ENCODE measurements at places on chromosomes 13 and 19.

DNA sequence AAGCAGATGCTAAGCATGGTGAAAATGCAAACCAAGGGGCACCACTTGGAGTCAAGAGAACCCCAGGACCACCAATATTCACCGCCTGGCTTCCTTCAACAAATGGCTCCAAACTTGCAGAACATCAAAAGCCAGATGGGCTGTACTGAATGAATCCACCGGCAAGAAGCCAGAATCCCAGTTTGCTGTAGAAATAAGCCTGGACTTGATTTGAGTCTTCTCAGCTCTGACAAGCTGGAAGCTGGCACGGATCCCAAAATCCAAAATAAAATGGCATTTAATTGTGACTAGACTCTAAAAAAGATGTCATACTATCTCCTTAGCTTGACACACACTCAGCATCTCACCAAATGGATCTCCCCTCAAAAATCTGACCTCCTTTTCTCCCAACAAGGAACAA, 11.9 kb downstream of the EFNB2 start:
- no peak for DNase-seq

DNA sequence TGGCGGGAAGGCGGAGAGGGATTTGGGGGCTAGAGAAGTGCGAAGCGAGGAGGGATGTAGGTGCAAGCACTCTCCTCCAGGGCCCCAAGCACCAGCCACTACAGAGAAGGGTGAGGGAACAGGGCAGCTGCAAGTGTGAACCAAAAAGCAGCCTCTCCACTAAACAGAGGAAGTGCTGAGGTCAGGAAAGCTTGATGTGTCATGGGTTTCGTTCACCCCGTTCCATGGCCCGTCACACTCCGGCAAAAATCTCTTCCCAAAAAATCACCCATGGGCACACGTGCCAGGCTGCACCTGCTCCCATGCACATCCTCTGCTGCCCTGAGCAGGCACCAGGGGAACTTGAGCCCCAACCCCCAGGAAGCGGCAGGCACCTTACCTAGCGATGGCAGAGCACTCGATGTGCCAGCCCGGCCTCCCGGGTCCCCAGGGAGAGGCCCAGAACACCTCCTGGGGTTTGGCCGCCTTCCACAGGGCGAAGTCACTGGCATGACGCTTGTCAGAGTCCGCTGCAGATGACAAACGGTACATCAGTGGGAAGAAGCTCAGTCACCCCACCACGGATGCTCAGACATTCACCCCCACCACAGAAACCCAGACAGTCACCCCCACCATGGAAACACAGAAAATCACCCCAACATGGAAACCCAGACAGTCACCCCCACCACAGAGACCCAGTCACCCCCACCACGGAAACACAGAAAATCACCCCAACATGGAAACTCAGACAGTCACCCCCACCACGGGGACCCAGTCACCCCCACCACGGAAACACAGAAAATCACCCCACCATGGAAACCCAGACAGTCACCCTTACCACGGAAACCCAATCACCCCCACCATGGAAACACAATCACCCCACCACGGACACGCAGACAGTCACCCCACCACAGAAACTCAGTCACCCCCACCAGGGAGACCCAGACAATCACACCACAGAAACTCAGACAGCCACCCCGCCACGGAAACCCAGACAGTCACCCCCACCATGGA, 29.0 kb downstream of the CARS2 start:
- no peak for DNase-seq

DNA sequence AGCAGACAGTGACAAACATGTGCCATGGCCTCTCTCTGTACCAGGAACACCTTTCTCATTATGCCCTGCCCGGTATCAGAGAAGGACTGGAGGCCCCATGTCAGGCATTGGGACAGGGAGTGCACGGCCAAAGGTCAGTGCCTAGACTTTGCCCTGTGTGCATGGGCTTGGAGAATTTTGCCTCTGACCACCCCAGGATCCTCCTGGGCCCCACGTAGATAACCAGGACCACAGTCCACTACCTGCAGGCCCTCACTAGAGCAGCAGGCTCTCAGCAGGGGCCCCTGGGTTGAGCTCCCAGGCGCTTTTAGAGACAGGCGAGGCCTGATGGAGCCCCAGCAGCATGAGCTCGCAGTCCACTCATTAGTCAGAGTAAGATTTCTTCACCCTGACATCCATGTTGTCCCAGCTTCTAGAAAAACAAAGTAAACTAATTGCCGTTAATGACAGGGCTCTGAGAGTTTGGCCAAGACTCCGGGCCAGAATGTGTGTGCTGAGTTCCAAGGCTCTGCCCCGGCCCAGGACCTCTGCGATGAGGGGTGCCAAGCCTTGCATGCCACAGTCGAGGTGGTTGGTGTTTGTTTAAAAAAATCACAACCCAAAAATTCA, 42.7 kb downstream of the CAPN12 start:
- DNase-seq: no peak

DNA sequence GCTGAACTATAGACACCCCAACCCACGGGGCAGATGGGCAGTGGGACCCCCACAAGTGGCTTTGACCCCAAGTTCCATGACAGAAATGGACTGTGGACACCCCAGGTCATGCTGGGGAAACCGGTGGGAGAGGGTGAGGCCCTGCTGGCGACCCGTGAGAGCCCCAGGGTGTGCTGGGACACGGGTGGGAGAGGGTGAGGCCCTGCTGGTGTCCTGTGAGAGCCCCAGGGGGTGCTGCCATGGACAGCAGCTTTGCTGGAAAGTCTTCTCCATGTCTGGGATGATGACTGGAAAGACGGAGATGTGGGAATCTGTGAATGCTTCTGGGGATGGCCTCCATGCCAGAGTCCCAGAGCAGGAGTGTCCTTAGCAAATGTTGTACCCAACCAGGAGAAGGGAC, 148.4 kb downstream of the URI1 start:
- DNase-seq: no peak

GRCh38 chr19:14475251-14476073, at the start of gene PTGER1:
PTGER1 (minus strand) TSS chr19:14475354; CDS start chr19:14474320, 1,034 bp downstream.
- DNase-seq: no peak

GRCh38 chr13:95485045-95485517, 67.4 kb upstream of the CLDN10 start:
- DNase-seq: no peak

GRCh38 chr13:36261011-36261410, 36.6 kb downstream of the CCDC169 start:
- DNase-seq: no peak

GRCh38 chr19:4811328-4812131, 20.0 kb downstream of the TICAM1 start:
- peak; percentile 93 for DNase-seq

- no peak for DNase-seq
These were observed 26.7 kb upstream of the TMEM255B start for GRCh38 chr13:113732176-113732960.

- DNase-seq: no peak
These were observed 38.6 kb downstream of the GATAD2A start for GRCh38 chr19:19443902-19444680.

DNA sequence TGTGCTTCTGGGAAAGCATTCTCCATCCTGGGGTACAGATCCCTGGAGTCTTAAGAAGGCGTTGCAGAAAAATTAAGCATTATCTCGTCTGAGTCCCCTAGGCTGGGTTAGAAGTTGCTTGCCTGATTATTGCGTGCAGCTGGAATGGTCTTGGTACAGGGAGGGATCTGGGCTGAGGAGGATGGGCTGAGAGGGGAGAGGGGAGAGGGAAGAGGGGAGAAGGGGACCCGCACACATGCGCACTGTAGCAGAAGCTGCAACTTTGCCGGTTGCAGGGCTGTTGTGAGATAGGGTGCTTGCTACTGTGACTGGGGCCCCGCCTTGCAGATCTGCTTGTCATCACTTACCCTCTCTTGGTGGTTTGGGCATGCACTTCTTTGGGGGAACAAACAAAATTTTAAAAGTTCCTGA, 316.8 kb downstream of the DLEU7 start:
- DNase-seq: no peak

DNA sequence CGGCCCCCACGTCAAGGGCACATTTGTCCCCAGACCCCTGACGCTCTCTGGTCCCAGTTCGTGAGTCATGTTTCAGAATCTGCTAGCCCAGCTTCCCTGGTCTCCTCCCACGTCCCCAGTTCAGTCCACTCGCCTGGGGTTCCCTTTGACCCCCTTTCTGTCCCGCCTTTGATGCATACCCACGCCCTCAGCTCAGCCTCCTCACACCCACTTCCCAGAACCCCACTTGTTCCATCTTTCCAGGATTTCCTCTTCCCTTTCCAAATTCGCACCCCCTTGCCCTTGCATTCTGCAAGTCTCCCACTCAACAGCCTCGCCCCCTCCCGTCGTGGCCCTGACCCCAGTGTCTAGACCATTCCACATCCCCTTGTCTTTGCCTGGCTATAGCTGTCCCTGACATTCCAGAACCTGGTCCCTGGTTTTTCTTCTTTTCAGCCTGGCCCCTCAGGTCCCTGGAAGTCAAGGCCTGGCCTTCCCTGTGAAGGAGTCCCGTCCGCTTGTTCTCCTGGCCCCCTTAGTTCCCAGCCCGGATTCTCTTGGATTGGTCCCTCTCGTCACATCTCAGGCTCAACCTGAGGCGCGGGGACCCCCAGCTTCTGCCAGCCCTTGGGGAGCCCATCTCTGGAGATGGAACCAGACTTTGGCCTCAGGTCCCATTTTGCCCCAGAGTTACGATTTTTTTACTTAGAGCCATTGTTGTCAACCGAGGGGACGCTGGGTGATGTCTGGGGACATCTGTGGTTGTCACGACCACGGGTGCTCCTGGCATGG, 1.3 kb downstream of the NCLN start:
- no peak for DNase-seq

DNA sequence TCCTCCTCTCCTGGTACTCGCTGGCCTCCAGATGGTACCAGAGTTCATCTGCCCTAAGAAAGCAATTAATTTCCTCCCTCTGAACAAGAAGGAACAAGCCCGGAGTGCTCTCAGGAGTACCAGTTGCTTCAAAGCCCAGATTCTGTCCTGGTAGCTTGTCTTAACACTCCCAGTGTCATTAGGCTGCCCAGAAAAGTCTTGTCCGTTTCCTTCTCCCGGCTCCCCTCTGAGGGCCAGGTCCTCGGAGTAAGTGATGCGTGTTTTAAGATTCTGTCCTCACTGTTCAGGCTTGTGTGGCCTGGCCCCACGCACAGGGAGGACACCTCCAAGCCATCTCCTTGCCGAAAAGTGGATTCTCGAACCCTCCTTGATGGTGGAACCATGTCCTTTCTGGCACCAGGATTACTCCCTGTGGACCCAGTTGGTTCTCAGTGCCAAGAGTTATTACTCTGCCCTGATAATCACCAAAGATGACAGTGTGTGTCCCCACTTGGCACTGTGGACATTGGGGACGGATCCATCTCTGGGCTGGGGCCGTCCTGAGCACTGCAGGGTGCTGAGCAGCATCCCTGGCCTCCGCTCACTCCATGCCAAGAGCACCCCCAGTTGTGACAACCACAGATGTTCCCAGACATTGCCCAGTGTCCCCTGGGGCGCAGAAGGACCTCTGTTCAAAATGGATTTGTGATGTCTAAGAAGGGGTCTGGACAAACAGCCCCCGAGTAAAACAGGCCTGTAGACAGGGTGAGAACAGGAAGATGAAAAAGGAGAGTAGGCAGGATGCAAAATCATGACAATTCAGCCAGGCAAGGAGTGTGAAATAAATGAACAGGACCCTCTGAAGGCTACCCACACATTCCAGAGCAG, 52.4 kb downstream of the RFX2 start:
- DNase-seq: no peak

GRCh38 chr19:18483119-18483890, 38.6 kb downstream of the ELL start:
- no peak for DNase-seq

DNA sequence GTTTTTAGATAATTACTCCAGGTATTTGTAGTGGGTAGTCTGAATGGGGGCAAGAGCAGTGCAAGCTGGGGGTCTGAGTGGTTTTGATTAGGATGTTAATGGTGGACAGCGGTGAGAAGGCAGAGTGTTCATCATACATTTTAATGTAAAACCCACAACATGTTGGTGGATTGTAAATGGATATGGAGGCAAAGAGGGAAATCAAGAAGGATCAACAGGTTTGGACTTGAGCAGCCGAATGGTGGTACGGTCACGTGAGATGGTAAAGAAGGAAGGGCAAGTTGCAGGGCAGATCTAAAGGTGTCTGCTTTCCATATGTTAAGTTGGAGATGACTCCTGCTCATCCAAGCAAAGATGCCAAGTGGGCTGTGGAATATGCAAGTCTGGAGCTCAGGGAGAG, 9.5 kb downstream of the ZNF30 start:
- no peak for DNase-seq

GRCh38 chr13:32976056-32976805, 40.0 kb upstream of the KL start:
- no peak for DNase-seq

DNA sequence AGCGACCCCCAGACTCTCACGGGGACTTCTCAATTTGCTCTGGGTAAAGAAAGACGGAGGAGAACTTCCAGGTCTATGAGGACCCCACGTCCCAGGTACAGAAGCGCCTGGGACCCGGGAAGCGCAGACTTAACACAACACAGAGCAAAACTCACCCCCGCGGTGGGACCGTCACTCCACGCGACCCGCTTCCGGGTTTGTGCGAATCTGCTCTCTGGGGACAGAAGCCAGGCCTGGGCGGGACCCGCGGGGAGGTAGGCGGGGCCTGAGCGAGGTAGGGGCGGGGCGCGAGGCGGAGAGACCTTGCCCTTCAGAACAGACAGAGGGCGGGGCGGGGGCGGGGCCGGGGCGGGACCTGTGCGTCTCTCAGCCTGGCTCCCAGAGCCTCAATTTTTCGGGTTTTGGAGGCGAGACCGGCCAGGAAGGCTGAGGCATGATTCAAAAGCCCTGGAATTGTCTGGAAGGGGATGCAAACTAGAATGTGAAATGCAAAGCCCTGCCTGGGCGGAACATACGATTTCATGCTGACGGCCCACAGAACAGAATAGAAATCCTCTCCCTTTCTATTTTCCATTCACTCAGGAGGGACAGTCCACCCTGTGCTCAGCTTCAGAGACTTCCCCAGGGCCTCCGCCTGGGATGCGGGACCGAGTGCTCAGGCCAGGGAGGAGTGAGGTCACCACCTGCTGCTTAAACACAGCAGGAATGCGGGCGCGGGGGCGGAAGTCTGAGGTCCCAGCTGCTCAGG, 19.3 kb upstream of the ZNF888 start:
- DNase-seq: peak; percentile 97

GRCh38 chr19:11699931-11700794, 38.6 kb downstream of the ZNF823 start:
- DNase-seq: no peak

DNA sequence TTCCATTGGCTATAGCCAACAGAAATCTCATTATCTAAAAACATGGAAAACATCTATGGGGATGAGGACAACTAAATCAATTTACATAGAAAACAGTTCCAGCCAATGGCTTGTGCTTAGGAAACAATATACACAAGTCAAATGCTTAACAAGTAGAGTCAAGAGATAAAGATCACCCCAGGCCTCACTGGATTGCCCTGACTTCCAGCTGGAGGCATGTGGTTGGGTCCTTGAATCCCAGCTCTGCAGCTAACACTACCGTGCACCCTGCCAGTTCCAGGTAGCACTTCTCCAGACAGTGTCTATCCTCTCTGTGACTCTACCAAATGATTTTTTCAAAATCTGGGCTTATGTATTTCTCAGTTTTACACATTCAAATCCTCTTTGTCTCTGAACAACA, 80.2 kb downstream of the DOCK9 start:
- no peak for DNase-seq

Data from central memory CD8-positive, alpha-beta T cell (primary cell).